Fibroblast of the aortic adventitia (primary cell): ENCODE measurements at places on chromosomes 5 and 9. TPM values are rescaled to one million over a fixed set of nuclear protein-coding genes. Genes with fewer than 3 reads are reported as not detected.

SLC34A1 gene
- not detected in 2 replicates for total RNA-seq

ARID3C gene
- total RNA-seq = 0.09 and 0.74 TPM in 2 replicates

CD274 gene
- 0.33 and 1.1 TPM in 2 replicates for total RNA-seq

DBH gene
- total RNA-seq = not detected in 2 replicates

PCDHA12 gene
- 0.09 and 0.33 TPM in 2 replicates for total RNA-seq

TIMD4 gene
- not detected in 2 replicates for total RNA-seq

GABBR2 gene
- 0.16 and 0.27 TPM in 2 replicates for total RNA-seq

ANKRD55 gene
- 0.57 TPM in 1 of 2 replicates, not detected in the other for total RNA-seq

QRFP gene
- total RNA-seq = not detected in 2 replicates

RNF183 gene
- not detected in 2 replicates for total RNA-seq

ZNF346 gene
- total RNA-seq = 17.9 and 26.7 TPM in 2 replicates

SLC28A3 gene
- 0.16 and 0.36 TPM in 2 replicates for total RNA-seq

SLC6A19 gene
- total RNA-seq = not detected in 2 replicates

PCDHB9 gene
- 0.41 and 1.2 TPM in 2 replicates for total RNA-seq

PPWD1 gene
- 35.2 and 81.6 TPM in 2 replicates for total RNA-seq

DMGDH gene
- 4.2 and 7.3 TPM in 2 replicates for total RNA-seq

SPINK13 gene
- not detected in 2 replicates for total RNA-seq

MELK gene
- total RNA-seq = 2.9 and 44.4 TPM in 2 replicates

CCL21 gene
- total RNA-seq = not detected in 2 replicates

GABRA1 gene
- total RNA-seq = not detected in 2 replicates

SLIT3 gene
- 52.5 and 65.3 TPM in 2 replicates for total RNA-seq

LRRC19 gene
- total RNA-seq = not detected in 2 replicates

CER1 gene
- not detected in 2 replicates for total RNA-seq

PCDHGA9 gene
- 4.1 and 7.3 TPM in 2 replicates for total RNA-seq

ZNF883 gene
- total RNA-seq = 4.3 and 4.4 TPM in 2 replicates

USP20 gene
- total RNA-seq = 7.5 and 11.4 TPM in 2 replicates

SLC4A9 gene
- total RNA-seq = not detected in 2 replicates

LCN1 gene
- total RNA-seq = not detected in 2 replicates

ISL1 gene
- total RNA-seq = 0.18 and 2.6 TPM in 2 replicates

ADAMTS6 gene
- 40.8 and 64.9 TPM in 2 replicates for total RNA-seq

PCDHB11 gene
- 0.08 and 0.27 TPM in 2 replicates for total RNA-seq

SHB gene
- total RNA-seq = 4.5 and 26.5 TPM in 2 replicates

C5orf46 gene
- not detected in 2 replicates for total RNA-seq

ERCC8 gene
- total RNA-seq = 4.8 and 25.5 TPM in 2 replicates

THBS4 gene
- total RNA-seq = 0.90 and 1.5 TPM in 2 replicates

TAF11L13 gene
- total RNA-seq = not detected in 2 replicates

HAVCR2 gene
- total RNA-seq = 0.36 TPM in 1 of 2 replicates, not detected in the other
